ENCODE measurements at places on chromosomes 12 and 14.

- no peak for DNase-seq
Observed at GRCh38 chr12:107822356-107822755, 47.9 kb downstream of the ASCL4 start.

- DNase-seq: no peak
Observed at GRCh38 chr14:62144863-62145262, 382.6 kb downstream of the SNAPC1 start.

DNA sequence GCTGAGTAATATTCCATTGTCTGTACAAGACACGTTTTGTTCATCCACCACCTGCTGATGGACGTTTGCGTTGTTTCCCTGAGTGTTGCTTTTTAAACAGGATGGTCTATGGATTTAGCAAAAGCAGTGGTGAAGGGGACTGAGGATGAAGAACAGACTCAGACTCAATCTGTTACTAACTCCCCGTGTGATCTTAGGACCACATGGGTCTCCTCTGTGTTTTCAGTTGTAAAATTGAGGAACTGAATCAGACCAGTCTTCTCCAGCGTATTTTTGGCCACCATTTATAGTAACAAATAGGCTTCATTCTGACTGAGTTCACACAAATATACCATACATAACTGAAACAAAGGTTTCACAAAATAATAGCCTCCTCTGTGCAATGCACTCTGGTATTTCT lies 85.6 kb downstream of the FOXN3 start:
- DNase-seq: no peak

- DNase-seq: no peak
Observed at GRCh38 chr12:95997911-95998510, 1.9 kb upstream of the HAL start.

DNA sequence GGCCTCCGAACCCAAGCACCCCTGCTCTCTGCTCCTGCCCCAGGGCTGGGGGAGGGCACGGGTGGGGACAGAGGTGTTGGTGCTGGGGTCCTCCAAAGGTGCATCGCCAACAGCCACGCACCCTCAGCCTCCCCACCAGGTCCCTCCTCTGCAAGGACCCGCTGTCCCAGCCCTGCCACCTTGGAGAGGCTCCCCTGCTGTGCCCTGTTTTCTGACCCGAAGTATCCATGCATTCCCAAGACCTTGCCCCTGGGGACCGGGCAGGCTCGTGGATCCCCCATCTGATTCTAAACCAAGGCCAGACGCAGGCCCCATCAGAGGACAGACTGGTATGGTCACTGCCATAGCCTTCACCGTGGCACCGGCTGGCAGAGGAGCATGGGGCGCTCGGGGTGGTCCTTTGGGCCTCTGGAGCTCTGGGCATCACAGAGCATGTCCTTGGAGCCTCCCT lies 22.7 kb upstream of the BEGAIN start:
- no peak for DNase-seq

GRCh38 chr14:87111741-87112140 lies 881.2 kb downstream of the GALC start:
- DNase-seq: no peak

DNA sequence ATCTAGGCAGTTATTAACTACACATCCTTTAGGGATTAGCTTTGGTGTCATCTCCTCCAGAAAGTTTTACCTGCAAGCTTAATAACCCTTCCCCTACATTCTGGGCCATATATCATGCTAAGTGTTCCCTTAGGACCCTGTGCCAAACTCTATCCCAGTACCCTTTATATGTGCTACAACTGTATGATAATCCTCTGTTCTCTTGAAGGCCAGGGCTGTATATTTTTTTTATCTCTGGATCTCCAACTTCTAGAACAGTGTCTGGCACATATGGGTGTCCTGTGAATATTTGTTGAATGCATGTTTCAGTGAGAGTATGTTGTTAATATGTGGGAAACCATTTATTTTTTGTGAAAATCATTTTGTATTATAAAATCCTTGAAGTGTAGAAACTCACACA lies 106.7 kb downstream of the PPM1A start:
- no peak for DNase-seq

DNA sequence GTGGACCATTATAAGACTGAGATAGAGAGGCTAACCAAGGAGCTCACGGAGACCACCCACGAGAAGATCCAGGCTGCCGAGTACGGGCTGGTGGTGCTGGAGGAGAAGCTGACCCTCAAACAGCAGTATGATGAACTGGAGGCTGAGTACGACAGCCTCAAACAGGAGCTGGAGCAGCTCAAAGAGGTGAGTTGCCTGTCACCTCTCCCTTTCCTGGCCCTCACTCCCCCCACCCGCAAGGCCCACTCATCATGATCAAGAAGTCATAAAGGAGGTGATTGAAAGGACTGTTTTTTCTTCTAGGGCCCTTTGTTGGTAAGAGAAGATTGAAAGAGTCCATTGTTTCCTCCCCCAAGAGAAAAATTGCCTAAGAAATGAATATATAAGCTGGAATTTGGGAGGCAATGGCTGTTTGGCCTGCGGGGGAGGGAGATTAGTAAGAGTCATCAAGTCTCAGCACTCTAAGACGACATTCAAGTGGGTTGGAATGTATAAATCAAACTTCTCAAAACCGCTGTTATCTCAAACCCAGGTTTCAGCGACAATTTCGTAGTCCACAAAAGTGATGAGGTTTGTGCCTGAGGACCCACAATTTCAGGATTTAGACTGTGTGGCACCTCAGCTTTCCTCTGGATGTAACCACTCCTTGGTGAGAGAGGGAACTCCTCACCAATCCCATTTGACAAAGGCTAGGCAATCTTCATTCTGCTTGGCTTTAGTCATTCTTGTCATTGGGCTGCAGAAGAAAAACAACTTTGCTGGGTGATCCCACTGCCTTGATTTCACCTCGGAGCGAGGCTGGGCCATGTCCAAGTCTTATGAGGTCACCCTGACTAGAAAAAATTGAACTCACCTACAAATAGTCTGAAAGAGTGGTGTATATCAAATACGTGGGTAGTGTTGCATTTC lies 966 bp downstream of the BICD1 start:
- no peak for DNase-seq

DNA sequence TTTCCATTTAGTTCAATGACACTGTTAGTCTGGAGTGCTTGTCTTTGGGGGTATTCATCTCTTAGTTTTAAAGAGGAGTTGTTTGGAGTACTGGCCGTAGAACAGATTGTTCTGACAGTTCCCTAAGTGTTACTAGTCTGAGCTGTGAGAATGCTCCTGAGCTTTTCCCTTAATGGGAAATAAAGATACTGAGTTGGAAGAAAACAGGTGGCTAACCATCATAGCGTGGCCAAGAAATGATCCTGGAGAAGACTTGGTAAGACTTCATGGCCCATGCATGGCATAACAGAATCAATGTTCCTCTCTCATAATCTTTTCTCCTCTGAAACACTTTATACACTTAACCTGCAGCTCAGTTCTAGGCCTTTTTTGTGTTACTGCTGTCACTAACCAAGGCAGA lies 6.2 kb downstream of the CALM1 start:
- DNase-seq: no peak

- DNase-seq: no peak
Observed at GRCh38 chr12:28800129-28800528, 348.9 kb upstream of the FAR2 start.

DNA sequence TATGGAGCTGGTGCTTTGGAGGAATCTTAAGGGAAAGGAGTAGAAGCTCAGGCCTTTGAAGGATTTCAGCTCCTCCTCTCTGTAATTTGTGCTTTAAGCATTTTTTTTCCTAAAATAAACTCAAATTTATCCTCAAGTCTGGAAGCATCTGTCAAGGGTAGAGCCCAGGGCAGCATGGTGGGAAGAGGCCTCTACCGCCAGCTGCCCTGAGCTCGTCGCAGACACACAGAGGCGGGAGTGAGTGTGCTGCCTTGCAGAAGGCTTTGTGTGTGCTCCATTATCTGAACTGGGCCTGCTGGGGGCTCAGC lies 9.3 kb downstream of the DHRS2 start:
- DNase-seq: no peak

- DNase-seq: peak; percentile 77
Observed at GRCh38 chr12:57214398-57214781, 2.2 kb upstream of the NXPH4 start.

- no peak for DNase-seq
Observed at GRCh38 chr12:46944771-46945170, 119.0 kb upstream of the SLC38A4 start.

- DNase-seq: no peak
Observed at GRCh38 chr12:100955139-100955538, 160.6 kb downstream of the ANO4 start.

- no peak for DNase-seq
Observed at GRCh38 chr14:61466249-61466904, 145.0 kb downstream of the PRKCH start.

DNA sequence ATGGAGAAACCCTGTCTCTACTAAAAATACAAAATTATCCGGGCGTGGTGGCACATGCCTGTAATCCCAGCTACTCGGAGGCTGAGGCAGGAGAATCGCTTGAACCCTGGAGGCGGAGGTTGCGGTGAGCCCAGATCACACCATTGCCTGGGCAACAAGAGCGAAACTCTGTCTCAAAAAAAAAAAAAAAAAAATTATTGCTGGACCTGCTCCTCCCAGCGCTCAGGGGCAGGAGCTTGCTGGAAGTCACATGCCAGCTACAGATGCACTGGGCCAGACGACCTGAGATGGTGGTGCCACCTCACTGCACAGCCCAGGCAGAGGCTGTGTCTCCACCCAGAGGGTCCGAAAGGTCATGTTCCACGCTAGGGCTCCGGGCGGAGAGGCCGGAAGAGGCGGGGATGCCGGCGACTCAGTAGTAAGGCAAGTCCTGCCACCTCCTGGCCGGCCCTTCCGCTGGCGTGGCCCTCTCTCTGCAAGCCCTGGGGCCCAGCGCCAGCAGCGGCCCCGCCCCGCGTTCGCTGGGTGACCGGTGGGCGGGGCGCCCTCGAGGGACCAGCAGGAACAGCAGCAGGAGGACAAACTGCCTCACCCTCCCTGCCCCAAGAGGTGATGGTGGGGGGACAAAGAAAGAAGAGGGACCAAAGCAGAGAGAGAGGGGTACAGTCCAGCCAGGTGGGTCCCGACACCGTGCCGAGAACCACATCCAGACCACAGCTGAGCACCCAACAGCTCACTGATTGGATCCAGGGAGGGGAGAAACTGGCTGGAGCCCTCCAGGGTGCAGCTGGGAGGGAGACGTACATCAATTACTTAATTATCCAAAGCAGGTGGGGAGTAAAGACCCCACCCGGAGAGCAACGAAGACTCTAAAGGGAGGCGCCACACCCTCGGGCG lies 3.6 kb upstream of the RHOF start:
- peak; percentile 94 for DNase-seq

DNA sequence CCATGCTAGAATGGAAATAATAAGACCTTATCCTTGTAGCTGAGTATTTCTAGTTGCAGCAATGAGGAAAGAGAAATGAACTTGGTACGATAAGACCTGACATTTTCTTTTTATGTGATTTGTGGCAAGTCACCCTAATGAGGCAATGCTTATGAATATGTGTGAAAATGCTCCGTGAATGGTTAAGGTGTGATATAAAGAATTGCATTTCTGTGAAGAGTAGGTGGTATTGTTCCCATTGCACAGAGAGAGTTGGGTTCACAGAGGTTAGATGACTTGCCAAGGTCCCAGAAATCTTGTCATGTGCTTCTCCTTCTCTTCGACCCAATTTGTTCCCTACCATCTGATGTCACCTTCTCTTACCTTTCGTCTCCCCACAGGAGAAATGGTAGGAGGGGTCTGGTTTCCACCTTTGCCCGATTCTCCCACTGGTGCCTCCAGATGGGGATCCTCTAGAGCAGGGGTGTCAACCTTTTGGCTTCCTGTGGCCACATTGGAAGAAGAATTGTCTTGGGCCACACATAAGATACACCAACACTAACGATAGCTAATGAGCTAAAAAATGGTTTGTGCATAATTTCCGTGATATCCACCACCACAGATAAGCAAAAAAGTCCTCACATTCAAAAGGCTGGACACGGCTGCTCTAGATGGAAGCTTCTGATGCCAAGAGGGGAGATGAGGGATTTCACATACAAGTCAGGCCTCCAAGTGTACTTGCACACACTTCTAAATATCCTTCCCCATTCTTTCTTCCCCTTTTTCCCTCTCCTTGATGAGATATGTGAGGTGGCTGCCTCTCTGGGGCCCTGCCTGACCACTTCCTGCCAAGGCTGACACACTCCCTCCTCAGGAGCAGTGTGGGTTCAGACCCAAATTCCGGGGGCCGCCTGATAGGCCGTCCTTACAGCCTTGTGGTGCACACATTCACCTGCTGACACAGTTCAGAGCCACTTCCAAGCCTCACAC lies 96.1 kb downstream of the PLXNC1 start:
- DNase-seq: no peak

DNA sequence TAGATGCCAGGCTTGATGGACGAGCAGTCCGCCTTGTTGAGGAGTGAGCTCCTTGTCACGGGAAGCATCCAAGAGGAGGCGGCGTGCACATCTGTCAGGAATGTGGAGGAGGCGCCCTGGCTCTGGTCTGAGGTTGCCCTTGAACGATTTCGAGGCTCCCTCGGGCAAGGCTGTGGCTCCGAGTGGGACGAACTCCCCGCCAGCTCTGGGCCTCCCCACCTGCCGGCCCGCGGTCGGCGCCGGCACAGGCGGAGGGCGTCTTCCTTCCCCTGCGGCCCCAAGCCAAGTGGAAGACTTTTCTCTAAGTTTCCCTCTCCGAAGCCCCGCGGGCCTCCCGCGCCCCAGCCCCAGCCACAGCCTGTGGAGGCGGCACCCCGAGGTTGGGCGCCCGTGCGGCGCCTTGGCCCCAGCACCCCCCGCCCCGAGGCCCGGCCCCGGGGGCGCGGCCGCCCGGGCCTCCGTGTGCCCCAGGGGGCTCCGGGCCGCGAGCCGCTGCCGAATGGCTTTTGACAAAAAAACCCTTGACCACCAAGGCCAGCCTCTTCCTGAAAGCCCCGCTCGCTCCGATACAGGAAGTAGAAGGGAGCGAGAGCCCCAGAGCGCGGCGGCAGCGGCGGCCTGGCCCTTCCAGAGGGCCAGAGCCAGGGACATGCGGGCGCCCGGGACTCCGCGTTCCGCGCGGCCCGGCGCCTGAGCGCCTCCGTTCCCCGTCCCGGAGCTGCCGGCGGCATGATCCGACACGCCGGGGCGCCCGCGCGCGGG lies at the start of gene RIN3:
Gene RIN3, plus strand, starts transcription at position 578 of the 762 bp plus-strand sequence. Its CDS starts 152 bp downstream, at position 730.
- DNase-seq: no peak

GRCh38 chr14:22464422-22465142 lies 124.4 kb downstream of the DAD1 start:
- no peak for DNase-seq

DNA sequence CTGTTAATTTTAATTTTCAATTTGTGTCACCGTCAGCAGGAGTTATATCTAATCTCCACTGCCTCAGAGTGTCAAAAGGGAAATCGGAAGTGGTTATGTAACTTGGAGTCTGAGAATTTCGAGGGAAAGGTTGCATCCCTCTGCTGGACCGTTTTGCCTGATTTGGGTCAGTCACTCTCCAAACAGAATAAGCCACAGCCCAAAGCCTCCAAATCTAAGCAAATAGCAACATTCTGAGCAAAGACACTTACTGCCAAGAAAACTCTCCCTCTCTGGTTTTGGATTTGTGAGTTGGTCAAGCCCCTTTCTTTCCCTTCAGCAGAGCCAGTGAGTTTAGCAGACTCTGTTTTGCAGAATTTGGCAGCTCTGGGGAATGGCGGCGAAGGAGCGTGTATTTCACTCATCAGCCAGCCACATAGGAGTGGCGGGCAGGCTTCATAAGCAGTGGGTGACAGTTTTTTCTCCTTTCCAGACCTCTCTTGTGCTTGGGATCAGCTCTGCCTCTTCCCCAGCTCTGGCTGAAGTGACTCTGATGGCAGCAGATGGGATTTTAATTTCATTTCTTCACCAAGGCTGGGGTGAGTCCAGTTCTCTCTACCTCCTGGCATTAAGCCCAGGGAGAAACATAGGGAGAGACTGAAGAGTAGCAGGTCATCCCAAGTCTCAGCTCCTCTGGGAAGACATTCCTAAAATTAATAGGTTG lies 218.7 kb upstream of the NOS1 start:
- no peak for DNase-seq
